ENCODE measurements at places on chromosomes 3 and 15.

- DNase-seq: no peak
These were observed 1249.8 kb downstream of the NSUN3 start for GRCh38 chr3:95312650-95313049.

DNA sequence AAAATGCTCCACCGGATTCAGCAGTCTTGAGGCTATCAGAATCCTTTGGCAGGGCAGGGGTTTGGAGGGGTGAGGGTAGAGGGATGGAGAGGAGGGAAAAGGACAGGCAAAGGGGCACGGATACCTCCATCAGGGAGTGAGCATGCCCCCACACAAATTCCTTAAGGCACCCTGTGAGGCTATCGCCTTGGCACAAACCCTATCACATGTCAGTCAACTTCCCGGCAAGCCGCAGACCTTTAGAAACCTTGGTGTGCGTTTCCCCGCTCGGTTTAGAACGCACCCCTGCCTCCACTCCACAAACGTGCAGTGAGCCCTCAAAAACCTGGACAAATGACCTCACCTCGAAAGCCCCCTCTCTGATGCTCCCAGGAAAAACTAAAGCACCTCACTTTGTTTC, 422 bp upstream of the SETMAR start:
- no peak for DNase-seq

GRCh38 chr3:27644941-27645340, 77.2 kb downstream of the EOMES start:
- DNase-seq: no peak

GRCh38 chr15:61050844-61051568, 178.1 kb downstream of the RORA start:
- DNase-seq: no peak
